Activated T-helper 1 cell treated with anti-CD3 and anti-CD28 coated beads, Interleukin-2, amount 50 U/mL, for 16 hours (primary cell): ENCODE measurements at places on chromosomes 11 and 22.

- DNase-seq, result no peak
These were observed 319.1 kb downstream of the BRD1 start for GRCh38 chr22:49508561-49508960.

DNA sequence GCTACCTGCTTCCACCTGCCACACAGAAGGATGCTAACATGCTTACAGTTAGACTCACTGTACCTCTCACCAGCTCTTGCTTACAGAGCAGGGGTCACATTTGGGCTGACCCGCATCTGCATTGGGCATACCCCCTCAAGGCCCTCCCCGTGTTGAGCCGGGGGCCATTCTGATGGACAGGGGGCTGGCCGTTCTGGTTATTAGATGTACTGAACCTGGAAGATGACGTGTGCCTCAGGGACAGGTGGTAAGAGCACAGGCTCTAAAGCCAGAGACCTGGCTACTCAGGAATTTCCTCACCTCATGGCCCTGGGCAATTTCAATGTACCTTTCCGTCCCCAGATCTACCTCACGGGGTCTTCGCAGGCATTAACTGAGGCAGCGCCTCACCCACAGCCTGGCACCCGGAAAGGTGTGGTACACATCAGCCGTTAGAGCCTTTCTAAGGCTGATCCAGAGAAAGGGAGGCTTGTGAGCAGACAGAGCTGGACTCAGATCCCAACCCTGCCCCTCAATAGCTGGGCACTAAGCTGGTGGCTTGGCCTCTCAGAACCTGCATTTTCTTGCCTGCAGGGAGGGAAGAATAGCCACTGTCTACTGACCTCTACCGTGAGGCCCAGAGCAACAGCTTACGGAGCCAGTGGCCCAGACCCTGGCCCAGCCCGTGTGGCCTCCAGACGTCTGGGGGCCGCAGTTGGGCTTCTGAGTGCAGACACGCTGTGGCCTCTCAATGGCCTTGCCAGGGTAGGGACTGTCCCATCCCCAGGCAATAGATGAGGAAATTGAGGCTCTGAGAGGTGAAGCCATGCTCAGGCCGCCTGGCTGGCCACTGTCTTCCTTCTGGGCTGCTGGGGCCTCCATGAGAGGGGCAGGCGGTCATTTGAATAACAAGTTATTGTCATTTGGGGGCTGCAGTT is 100.6 kb downstream of the MORC2 start:
- DNase-seq, result no peak

DNA sequence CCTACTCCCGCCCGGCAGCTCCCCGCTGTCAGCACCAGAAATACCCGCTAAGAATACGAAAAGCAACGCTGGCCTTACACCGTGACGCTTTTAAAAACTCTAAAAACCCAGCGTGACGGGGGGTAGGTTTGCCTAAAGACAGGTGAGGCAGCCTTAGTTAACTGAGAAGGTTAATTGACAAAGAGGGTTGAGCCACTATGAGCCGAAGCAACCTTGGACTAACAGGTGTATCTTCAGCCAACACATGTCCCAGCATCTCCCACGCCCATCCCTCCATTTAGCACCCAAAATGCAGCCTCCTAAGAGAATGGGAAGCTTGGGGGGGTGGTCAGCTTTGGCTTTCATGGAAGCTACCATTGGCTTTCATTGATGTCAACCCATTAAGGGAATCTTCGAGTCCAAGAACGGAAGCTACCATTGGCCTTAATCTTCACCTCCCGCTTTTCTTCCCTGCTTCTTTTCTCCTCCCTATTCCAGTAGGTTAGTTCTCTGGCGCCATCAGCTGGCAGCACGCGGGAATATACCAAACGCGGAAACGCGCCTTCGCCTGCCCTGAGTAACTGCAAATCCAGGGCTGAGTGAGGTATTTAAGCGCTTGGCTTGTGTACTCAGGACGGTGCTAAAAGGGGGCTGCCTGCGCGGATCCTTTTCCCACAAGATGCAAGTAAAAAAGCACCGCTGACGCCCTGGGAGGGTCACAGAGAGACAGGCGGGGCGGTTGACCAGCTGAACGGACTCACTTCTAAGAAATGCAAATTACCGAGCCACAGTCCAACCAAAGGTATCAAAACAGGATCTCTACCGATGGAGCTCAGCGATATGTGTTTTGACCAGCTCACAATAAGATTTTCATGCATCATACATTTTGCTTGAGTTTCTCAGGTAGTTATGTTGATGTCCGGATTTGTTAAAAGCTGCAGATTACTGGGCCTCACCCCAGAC is 38.5 kb upstream of the GLYATL1 start:
- no peak for DNase-seq

- DNase-seq, result no peak
These were observed 42.2 kb downstream of the SYT13 start for GRCh38 chr11:45243967-45244366.

GRCh38 chr22:42217019-42217751 is 53.3 kb downstream of the TCF20 start:
- no peak for DNase-seq

GRCh38 chr22:46300491-46300890 is 3.8 kb downstream of the GTSE1 start:
- no peak for DNase-seq

DNA sequence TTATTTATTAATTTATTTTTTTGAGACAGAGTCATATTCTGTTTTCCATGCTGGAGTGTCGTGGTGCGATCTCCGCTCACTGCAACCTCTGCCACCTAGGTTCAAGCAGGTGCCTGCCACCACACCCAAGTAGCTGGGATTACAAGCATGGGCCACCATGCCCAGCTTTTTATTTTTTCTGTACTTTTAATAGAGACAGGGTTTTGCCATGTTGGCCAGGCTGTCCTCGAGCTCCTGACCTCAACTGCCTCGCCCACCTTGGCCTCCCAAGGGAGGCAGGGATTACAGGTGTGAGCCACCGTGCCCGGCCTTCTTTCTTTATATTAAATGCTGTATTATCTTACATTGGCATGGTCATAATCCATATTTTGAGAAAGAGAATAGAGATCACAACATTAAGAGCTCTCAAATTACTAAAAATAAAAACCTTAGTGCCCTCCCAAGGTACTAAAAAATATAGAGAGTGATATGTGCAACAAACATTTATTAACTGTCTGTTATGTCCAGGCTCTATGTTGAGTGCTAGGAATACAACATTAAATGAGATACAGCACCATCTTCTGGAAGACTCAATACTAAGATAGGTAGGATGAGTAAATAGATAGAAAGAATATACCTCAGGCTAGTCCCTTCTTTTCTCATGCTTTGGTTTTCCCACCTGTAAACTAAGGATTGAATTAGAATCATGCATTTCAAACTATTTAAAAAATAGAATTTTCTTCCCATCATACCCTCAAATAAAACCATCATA is 84.1 kb downstream of the BBOX1 start:
- DNase-seq, result no peak

- DNase-seq, result no peak
These were observed 366.9 kb downstream of the NTM start for GRCh38 chr11:131737357-131737756.

DNA sequence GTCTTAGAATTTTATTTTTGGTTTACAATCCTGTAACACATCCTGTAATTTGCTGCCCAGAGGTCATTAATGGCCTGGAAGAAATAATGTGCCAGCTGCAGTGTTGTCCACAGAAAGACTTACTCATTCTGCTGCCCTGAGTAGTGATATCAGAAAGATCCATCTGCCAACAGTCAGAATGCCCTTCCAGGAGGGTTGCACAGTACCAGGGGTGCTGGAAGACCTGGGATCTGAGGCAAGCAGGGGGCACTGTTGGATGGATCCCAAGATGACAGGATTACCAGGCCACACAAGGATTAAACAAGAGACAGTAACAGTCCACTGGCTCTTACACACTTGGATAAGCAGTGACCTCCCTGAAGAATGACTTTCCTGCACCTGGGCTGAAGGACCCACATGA is 93.8 kb upstream of the TOP3B start:
- no peak for DNase-seq

DNA sequence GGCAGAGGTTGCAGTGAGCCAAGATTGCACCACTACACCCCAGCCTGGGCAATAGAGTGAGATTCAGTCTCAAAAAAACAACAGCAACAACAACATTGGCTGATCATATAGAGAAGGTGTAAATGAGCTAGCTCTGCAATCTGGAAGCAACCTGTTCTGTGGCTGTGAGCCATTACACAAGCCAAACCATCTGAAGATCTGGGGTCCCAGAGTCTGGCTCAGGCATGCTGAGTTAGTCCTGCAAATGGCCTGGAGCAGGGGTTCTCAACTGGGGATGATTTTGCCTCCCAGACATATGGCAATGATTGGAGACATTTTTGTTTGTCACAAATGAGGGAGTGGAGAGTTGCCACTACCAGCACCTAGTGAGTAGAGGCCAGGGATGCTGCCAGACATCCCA is 42.3 kb upstream of the RAB1B start:
- no peak for DNase-seq

DNA sequence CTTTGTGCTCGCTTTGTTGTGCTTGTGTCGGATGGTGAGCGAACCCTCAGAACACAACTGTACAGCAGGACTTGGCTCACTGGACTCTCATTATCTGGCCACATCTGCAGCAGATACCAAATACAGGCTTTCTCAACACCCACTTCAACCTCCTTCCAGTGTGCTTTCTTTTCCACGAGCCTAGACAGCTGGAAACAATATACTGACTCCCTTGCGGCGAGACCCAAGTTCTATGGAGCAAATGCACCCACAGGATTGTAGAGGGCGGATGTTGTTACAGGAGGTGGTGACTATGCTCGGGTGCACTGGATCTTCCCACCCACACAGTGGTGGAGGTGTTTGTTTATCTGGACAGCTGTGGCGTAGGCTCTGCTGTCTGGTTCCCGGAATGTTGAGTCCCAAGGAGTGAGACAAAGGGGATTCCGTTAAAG is 204.3 kb downstream of the TENM4 start:
- DNase-seq, result no peak

- no peak for DNase-seq
These were observed 14.5 kb downstream of the PCSK7 start for GRCh38 chr11:117217141-117218084.

DNA sequence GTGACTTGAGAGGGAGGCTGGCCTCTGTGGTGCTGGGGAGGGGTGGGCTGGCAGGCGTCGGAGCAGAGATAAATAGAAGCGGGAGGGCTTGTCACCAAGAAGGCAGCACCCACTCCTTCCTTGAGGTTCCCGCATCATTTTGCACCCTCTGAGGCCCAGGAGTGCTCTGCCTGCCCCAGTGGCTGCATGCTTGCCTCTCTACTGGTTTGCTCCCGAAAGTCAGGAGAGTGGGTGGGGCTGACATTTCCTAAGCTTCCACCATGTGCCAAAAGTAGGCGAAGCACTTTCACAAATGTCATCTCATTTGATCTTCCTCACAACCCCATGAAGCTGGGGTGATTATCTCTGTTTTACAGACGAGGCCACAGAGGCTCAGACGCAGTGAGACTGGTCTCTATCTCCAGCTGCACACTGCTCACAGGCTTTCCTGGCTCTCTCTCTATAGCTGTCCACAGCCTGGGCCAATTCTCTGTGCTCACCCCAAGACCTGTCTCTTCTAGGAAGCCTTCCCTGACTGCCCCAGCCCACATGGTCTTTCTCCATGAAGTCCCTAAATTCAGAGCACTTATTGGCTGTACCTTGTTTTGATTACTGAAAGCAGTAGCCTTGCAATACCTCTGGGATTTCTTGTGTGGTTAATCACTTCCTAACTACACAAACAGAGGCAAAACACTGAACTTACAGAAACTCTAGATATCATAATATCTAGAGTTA is 2.6 kb upstream of the UCP3 start:
- no peak for DNase-seq

DNA sequence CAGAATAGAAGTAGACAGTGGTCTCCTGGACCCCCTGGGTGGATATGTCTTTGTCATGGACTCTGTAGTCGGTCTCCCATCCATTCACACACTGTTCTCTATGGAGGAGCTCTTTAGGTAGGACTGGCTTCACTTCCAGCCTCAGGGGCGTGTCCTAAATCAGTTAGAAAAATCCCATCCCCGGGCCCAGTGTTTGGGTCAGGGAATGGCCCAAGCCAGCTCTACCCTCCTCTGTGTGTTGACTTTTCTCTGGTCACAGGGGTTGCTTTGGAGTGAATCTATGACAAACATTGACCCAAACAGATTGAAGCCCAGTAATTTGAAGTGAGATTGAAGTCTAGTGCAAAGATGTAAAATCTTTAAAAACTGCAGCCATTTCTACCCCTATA is 34.0 kb downstream of the WEE1 start:
- DNase-seq, result no peak

GRCh38 chr11:114098927-114099326 is 39.4 kb downstream of the ZBTB16 start:
- DNase-seq, result no peak

- DNase-seq, result no peak
These were observed 95.7 kb upstream of the NNMT start for GRCh38 chr11:114200351-114201133.

GRCh38 chr11:3994030-3994640 is 100.5 kb upstream of the RRM1 start:
- no peak for DNase-seq

DNA sequence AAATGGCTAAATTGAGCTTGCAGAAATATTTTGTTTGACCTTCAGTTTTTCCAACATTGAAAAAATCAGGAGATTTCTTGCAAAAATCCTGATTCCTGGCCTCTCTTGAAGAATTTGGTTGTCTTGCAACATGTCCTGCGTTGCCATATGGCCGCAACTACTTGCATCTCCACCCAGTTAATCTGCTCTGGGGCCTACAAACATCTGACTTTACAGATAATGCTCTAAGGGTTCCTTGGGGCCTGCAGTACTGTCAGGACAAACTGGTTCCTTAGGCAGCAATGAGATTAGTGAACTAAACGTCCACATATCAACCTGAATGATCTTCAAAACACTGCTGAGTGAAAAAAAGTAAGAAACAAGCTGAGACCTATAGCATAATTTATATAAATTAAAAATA is 36.6 kb upstream of the FEZ1 start:
- DNase-seq, result no peak
